ENCODE measurements at places on chromosomes 6 and 20.
A peak's percentile ranks its signal among the peaks of the same experiment; 100 is the strongest.

DNA sequence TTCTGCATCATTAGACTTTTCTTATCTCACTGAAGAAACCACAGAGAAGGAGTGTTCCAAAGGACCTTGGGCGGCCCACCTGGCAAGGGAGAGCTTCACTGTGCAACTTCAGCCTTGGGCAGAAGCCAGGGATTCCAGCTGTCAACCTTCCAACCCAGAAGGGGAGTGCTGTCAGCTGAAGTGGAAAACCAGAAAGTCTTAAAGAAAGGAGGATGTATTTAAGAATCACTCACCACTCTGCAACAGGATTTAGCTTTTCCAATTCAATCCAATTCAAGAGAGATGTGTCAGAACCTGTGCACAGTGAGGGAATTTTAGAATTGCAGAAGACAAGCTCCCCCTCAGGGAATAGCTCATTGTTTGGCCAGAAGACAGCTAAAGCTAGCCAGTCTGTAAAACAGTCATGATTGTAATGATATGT lies 553.7 kb downstream of the CD83 start:
- DNase-seq: no peak

- DNase-seq: no peak
Measured at GRCh38 chr6:25472306-25472705, 179.7 kb upstream of the SCGN start.

DNA sequence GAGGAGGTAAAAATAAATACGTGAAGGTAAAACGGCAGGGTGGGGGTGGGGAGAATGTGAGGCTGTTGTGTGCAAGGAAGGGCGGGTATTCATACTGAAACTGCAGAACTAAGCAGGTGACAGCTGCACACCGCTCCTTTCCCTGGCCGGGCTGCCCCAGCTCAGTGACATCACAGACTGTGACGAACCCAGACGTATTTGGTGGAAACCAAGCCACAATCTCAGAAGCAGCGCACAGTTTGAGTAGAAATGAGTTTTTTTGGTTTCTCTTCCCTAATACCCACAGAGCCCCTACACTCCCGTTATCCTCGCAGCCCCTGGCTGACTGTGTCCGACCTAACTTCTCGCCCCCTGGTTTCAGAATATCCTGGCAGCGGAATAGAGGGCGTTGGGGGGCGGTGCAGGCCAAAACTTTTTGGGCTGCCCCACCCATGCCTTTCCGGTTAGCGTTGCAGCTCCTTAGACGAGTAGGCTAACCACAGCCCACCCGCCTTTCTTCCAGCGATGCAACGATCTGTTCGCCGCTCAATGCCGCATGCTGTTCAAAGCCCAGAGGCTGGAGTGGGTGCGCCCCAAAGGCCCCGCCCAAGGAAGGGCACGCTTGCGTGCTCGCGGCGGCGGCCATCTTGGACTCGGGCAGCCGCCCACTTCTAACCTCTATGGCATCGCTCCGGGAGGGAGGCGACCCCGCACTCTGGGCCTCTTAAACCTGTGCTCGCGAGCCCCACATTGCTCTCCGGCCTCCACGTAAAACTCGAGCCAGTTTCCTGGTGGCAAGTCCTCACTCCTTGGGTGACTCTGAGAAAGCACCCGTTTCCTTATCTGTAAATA lies 9.1 kb downstream of the BAK1 start:
- DNase-seq: peak; percentile 95

GRCh38 chr20:63160641-63161175 lies 55.2 kb downstream of the YTHDF1 start:
- DNase-seq: no peak

GRCh38 chr20:16574656-16575355 lies 1.6 kb upstream of the KIF16B start:
- DNase-seq: peak; percentile 87

GRCh38 chr20:32569380-32570305 lies 15.5 kb downstream of the NOL4L start:
- DNase-seq: peak; percentile 40

GRCh38 chr20:5602346-5602745 lies 147.9 kb upstream of the SHLD1 start:
- no peak for DNase-seq

DNA sequence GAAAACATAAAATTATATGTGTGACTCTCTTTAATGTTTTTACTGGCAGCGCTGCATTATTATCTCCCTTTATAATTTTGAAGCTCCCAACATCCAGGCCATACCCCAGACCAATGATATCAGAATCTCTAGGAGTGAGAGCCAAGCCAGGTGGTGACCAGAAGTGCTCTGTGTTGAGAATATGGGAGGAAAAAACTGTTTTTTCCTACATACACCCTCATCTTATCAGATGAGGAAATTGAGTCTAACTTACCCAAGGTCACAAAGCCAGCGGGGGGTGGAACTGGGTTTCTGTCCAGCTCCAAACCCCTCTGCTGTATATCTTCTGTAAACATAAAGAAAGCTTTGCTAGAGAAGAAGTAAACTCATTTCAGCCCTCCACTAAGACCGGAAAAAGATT lies 42.5 kb downstream of the LY86 start:
- no peak for DNase-seq

DNA sequence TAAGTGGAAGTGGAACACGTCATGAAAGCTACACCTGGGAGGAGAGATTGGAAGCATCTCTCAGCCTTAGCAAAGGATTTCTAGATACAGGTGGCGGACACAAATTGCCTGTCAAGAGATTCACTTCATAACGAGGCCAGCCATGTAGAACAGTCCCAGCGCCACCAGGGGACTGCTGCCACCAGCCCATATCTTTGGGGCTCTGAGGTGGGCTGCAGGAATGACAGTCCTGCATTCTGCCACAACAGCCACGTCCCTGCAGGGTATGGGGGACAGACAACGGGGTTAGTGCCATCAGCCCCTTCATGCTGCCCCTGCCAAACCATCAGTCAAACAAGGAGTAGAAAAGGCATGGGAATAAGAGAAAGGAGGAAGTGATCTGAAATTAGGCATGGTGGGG lies 81.2 kb upstream of the SASH1 start:
- DNase-seq: no peak

GRCh38 chr6:35139924-35140638 lies 1.1 kb downstream of the TCP11 start:
- DNase-seq: peak; percentile 62

DNA sequence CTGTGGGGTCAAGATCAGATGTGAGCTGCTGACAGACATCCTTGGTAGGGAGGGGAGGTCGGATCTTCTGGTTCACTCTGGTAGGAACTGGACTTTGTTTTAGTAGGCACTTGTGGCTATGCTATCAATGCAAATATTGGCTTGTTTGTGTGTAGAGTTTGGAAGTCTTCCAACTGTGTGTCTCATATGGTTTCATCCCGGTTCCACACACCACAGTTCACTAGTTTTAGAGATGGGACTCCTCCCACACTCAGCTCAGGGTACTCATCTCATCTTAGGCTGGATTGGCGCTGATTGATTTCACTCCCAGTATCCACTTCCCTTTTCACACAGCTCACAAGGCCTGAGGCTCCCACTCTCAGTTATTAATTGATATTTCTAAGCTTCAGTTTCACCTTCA lies 161.3 kb downstream of the THBS2 start:
- DNase-seq: no peak

DNA sequence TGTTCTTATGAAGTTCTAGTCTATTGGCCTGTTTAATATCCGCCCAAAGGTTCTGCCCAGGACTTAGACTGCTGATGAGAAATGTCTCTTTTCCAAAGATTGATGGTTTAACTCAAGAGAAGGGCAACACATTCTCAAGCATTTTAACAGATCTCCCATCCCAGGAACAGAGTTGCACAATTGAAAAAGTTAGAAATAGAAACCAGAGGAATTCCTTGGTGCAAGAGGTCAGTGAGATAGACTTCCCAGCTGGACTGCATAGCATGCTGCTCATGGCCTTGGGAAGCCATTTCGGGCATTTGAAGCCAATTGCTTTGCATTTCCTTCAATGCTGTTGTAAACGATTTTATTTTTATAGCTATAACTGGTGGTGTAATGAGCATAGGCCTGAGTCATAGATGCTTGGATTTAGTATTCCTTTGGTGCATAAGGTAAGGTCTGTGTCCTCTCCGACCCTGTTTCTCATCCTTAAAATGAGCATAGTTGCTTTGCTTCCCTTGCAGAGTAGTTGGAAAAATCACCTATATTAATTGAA lies 292.2 kb upstream of the JAG1 start:
- no peak for DNase-seq

DNA sequence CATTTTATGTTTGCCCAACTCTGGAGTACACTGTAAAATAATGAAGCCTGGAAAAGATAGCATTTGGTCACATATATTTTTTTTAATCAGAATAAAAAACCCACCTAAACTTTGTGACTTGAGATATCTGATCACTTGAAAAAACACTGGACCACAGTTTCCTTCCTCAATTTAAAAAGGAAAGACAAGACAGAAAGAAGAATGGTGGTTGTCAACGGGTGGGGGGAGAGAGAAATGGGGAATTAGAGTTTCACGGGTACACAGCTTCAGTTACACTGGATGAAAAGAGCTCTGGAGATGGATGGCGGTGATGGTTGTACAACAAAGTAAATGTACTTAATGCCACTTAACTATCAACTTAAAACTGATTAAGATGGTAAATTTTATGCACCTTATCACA lies 14.7 kb upstream of the DST start:
- DNase-seq: no peak

DNA sequence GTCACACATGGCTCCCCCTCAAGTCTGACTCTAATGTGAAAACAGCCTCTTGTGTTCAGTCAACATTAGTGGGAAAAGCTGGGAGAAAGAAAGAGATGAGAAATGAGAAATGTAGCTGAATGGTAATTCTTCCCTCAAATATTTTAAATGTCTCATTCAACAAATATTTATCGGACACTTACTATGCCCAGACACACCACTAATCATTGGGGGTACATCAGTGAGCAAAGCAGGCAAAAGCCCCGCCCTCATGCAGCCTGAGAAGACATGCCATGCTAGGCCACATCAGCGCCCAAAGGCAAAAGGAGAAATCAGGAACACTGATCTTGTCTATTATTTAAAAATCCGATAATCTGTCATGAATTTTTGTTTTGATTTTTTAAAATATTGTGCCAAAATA lies 89.9 kb upstream of the ASF1A start:
- DNase-seq: no peak

DNA sequence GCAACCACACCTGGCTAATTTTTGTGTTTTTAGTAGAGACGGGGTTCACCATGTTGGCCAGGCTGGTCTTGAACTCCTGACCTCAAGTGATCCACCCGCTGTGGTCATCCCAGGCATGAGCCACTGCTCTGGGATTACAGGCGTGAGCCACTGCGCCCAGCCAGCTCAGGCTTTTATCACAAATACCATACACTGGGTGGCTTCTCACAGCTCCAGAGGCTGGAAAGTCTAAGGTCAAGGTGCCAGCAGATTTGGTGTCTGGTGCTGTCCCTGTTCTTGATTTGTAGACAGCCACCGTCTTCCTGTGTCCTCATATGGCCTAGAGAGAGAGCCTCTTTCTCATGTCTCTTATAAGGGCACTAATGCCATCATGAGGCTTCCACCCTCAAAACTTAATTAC lies 25.9 kb downstream of the SHLD1 start:
- DNase-seq: no peak

- DNase-seq: peak; percentile 9
Measured at GRCh38 chr6:20056350-20056992, 155.8 kb downstream of the MBOAT1 start.

GRCh38 chr6:32982084-32982701 lies 13.8 kb downstream of the BRD2 start:
- DNase-seq: no peak

DNA sequence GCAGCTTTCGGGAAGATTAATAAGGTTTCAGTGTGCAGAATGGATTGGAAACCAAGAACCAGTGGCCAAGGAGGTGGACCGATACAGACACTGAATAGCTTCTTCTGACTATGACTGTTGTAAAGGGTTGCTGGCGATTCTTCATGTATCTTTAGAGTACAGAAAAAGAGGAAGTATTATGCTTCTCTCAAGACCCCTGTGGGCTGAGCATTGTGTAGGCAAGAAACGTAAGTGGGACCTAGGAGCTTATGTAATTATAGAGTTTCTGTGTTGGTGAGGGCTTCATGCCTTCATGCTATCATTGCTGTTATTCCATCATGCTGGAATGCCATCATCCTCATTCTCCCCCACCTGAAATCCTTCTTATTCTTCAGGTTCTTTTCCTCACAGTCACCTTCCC lies 105.4 kb upstream of the AKIRIN2 start:
- DNase-seq: no peak

GRCh38 chr6:4103929-4104328 lies 25.0 kb upstream of the FAM217A start:
- DNase-seq: no peak

- DNase-seq: no peak
Measured at GRCh38 chr6:51299621-51300380, 481.1 kb downstream of the TFAP2B start.

GRCh38 chr6:96532399-96532798 lies 10.8 kb downstream of the UFL1 start:
- no peak for DNase-seq

DNA sequence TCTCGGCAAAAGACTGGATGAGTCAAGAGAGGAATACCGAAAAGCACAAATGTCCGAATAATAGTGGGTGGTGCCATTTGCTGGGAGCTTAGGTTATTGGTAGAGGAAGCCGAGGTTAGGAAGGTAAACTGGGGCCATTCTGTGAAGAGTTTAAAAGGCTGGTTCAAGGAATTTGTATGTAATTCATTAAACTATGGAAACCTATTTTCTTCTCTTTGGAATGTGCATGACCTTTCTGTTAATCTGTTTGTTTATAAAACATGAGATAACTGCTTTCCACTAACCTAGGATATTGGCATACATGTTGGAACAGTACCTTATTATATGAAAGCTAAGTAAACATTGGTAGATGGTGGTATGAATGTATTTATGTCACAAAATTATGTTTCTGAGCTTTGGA lies 71.8 kb downstream of the LCA5 start:
- no peak for DNase-seq

DNA sequence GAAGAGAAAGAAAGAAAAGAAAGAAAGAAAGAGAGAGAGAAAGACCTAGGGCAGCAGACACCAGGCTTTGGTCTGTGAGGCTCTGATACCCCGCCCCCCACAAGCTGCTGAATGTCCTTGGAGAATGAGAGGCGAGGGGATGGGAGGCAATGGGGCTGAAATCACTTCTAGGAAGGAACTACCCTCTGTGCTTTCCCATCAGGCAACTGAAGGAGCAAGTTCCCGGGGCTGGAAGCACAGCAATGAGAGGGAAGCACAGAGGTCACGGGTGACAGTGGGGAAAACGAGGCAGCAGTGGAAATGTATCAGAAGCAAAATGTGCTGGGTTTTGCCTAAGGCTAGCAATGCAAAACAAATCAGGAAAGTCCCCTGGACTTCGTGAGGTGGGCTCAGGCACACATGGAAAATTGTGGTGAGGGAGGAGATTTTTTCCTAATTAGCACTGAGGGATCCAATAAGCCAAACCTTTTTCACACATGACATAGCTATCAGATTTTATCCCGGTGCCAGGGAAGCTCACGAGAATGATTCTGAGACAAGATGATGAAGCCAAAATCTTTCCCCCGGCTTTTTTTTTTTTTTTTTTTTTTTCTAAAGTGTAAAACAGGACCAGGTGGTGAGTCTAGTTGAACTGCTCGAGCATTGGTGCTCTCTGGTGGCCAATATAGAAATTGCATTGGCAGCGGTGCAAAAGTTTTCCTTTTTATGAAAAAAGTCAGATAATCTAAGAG lies 16.8 kb upstream of the ARFGEF2 start:
- peak; percentile 79 for DNase-seq

Data from CD4-positive, alpha-beta T cell treated with Interleukin-17A for 1 hour (primary cell).